Heart left ventricle (tissue), 16 donors: ENCODE measurements at places on chromosomes 16 and 17.

DNA sequence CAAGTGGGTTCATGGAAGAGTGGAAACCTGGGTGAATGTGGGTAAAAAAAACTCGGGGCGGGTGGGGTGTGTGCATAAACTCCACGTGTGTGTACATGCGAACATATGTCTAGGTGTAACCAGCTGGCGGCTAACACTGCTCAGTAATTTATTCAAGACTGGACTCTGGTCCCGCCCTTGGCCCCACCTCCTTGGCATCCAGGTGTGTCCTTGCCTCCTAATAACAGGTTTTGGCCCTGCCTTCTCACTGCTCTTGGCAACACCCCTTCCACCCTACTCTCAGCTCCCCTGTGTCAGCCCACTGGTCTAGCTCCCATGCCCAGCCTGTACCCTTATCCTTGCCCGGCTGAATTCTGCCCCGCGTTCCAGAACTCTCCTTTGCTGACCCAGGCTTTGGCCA lies 8.3 kb downstream of the FLII start:
- no peak for DNase-seq

DNA sequence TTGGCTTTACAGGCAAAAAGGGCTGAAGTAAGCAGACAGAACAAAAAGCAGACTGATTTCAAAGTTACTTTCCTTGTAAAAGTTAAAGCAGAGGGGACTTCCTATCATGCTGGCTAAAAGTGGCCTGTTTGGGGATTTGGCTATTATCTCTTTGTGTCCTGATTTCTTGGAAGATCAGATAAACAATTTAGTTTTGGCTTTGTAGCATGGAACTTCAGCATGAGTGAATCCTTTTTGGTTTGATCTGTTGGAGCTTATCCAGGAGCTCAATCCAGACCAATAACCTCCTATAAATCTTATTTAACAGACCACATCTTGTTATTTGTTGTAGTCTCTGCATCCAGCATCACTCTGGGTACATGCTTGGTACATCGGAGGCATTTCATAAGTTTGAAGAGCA lies 8.9 kb upstream of the RNF112 start:
- no peak for DNase-seq

- DNase-seq = no peak
These were observed 1866.5 kb downstream of the TP53TG3F start for GRCh38 chr16:35325936-35326335.

- no peak for DNase-seq
These were observed 20.5 kb downstream of the EFTUD2 start for GRCh38 chr17:44878627-44879221.

DNA sequence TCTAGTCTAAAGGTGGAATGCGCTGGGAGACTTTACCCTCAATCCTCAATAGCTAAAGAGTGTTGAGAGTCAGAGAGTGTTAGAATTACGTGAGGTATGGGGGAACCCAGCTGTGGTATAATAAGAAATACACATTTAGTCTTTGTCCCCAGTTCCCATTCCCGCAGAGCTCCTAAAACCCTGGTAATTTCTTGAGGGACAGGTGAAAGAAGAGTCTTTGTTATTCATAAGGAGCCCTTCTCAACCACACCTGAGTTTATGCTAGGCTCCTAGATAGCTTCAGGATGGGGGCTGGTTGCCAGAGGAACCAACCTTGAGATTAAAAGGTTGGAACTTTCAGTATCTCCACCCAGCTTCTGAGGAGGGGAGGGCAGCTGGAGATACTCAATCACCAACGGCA lies 5.8 kb downstream of the ZNF18 start:
- DNase-seq = no peak
